ENCODE measurements at places on chromosomes 3 and 15. TPM values are rescaled to one million over a fixed set of nuclear protein-coding genes. Genes with fewer than 3 reads are reported as not detected.

GRCh38 chr3:66483006-66483405 is 17.8 kb downstream of the LRIG1 start:
- DNase-seq = no peak

CCR1 gene
- not detected for total RNA-seq

GRCh38 chr3:128906031-128906803 is 26.8 kb downstream of the ACAD9 start:
- DNase-seq = no peak

GRCh38 chr3:105417525-105418289 is 51.0 kb downstream of the ALCAM start:
- DNase-seq = no peak

CADM2 gene
- total RNA-seq = 1.8 TPM

GRCh38 chr15:66955001-66955516 is 110.3 kb upstream of the SMAD3 start:
- DNase-seq = no peak

- DNase-seq = no peak
These were observed 264.1 kb downstream of the CD47 start for GRCh38 chr3:107826727-107827126.

GRCh38 chr3:70747847-70748246 is 435.4 kb upstream of the MDFIC2 start:
- no peak for DNase-seq

GRCh38 chr3:71681224-71681668 is 44.0 kb downstream of the EIF4E3 start:
- DNase-seq = peak; percentile 49

GRCh38 chr3:122353215-122353614 is 28.2 kb downstream of the CSTA start:
- no peak for DNase-seq

DNA sequence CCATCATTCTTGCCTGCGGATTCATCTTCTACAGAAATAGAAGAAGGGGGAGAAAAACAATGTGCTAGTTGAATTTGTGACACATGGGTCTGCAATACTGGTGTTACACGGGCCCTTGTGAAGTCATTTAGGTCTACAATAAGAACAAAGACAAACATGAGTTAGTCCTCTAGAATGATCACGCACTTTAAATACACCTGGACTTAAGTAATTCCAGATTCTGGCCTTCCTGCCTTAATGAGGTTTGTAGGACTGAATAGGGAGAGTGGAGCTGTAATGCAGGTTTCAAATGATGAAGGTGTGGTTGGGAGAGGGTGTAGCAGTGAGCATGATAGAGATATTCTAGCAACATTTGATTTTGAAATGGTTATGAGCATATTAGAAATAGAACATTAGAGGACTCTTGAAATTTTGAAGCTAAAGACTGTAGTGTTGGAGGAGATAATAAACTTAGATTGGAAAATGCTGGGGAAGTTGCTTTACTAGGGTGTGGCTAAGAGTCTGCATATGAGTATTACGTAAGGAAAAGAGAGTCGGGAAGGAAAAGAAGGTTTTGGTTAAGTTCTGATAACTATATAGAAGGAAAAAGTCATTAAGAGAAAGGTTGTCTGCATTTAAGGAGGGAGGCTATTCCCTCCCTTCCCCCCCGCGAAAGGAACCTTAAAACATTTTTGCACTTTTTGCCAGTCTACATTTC is 606 bp downstream of the EIF2A start:
- DNase-seq = no peak

DNA sequence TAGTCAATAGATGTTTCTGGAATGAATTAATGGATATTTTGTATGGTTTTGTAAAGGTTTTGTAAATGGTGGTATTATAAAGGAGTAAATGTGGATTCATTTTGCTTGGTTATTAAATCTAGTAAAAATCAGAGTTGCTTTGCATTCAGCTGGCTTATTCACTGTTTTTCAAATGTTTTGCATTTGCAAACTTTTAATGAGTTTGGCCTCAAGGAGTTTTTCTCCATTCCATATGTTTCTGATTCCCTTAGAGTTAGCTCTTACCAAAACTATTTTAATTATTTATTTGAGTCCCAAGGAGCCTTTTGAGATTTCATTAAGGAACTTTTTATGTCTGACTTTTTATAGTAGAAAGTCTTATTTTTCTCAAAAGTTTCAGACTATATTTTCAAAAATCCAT is 992.2 kb downstream of the DIPK2A start:
- DNase-seq = no peak

- no peak for DNase-seq
These were observed 37.9 kb upstream of the CTSH start for GRCh38 chr15:78982736-78983135.

RASGRP1 gene
- 2.9 TPM for total RNA-seq

- DNase-seq = no peak
These were observed 9.2 kb downstream of the CD86 start for GRCh38 chr3:122064326-122064725.

DNA sequence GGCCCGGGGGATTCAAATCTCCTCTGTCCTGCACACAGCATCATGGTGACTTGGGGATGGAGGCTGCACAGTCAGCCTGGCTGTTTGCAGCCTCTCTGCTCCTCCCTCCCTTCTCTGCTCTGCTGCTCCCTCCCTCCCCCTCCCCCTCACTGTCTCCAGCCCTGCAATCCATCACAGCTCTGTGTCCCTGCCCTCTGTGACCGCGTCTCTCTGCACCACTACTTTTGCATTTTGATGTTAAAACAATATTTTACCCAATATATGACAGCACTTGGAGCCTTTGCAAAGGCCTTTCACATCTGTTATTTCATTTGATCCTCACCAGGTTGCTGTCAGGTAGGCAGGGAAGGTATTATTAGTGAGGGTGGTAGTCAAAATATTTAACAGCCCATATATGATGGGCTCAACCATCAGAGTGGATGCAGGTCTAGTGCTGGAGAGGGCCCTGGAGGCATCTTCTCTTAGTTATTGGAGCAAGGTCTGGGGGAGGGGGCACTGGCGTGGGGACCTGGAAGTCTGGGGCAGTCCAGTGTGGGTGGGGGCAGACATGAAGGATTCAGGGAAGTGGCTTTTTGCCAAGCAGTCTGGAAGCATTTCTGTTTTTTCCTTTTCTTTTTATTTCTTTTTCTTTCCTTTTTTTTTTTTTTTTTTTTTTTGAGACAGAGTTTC is 16.3 kb upstream of the VPS8 start:
- DNase-seq = no peak

GRCh38 chr3:149090907-149091306 is 4.6 kb upstream of the HLTF start:
- DNase-seq = no peak

GRCh38 chr15:83207009-83207659 is 489 bp downstream of the HDGFL3 start:
- DNase-seq = peak; percentile 86

- DNase-seq = no peak
These were observed 31.3 kb downstream of the CMTM7 start for GRCh38 chr3:32422943-32423342.

CPNE9 gene
- 0.38 TPM for total RNA-seq

GRCh38 chr3:108046247-108046646 is 44.6 kb downstream of the CD47 start:
- no peak for DNase-seq

ZNF662 gene
- not detected for total RNA-seq

GRCh38 chr3:65851827-65852226 is 186.9 kb downstream of the MAGI1 start:
- no peak for DNase-seq
